ENCODE measurements at places on chromosomes 7 and 10. TPM values are rescaled to one million over a fixed set of nuclear protein-coding genes. Genes with fewer than 3 reads are reported as not detected.

DNA sequence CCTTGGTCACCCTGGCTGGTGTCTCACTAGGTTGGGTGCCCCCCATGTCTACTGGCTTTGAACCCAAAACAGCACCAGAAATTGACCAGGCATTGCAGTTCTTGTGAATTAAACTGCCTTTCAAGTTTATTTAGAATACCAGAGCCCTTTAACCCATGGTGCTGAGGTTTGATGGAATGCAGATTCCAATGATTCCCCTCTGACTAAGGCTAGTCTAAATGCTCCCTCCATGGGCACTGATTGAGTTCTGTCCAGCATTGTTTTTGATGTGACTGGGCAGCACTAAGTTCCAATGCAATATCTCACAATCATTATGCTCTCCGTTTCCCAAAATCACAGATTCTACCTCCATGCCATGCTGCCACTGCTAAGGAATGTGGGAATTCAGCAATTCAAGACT lies 1047.4 kb upstream of the LRRN3 start:
- no peak for DNase-seq

DNA sequence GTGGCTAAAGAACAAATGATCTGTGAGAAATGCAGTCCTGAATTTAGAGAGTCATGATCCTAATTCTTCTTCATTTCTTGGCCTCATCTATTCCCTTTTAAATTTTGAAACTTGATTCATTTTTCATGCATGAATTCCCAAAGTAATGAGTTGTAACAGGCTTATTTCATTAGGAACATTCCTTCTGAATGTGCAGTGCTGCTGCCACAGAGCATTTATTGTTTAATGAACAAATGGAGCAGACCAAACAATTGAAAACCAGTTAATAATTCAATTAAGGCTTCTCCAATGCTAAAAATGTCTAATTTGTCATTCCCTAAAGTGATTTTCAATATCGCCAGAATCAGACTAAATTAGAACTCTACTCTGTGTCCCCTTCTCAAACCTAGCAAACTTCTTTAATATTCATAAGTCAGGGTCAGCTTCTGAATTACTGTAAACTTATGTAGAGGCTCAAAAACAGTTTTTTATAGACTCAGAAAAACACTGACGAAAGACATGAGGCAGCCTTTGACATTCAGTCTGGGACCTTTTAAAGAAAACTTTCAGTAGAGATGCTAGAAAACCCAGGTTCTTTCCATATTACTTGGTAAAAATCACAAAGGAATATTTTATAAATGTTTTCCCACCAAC lies 14.5 kb downstream of the LSMEM1 start:
- DNase-seq = no peak

CPN1 gene
- total RNA-seq = not detected

INA gene
- 0.26 TPM for total RNA-seq

DNA sequence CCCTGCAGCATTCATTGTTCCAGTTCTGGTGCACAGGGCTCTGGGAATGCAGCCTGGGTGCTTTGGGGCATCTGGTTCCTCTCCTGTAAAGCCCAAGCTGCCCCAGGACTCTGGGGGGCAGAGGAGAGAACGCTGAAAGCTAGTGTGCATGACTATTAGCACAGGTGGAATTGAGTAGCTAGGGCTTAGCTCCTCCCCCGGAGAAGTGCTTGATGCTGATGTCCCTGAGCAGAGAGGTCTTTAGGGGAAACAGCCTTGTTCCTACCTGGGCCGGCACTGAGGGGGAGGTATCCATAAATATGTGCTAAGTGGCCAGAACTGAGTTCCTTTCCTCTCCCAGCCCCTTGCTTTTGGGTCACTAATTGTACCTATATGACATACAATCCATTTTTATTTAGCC lies 3.9 kb downstream of the ADCY1 start:
- DNase-seq = no peak

DNA sequence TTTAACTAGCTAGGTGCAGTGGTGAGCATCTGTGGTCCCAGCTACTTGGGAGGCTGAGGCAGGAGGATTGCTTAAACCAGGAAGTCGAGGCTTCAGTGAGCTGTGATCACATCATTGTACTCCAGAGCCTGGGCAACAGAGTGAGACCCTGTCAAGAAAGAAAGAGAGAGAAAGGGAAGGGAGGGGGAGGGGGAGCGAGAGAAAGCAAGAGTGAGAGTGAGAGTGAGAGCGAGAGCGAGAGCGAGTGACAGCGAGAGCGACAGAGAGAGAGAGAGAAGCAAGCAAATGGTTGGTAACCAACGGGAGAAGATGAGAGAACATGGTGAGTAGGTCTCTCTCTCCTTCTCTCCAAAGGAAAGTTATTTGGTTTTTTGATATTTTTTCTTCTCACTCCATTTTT lies 69.8 kb upstream of the DGKI start:
- no peak for DNase-seq

GRCh38 chr10:3046981-3047547 lies 20.3 kb upstream of the PFKP start:
- DNase-seq = no peak

DNA sequence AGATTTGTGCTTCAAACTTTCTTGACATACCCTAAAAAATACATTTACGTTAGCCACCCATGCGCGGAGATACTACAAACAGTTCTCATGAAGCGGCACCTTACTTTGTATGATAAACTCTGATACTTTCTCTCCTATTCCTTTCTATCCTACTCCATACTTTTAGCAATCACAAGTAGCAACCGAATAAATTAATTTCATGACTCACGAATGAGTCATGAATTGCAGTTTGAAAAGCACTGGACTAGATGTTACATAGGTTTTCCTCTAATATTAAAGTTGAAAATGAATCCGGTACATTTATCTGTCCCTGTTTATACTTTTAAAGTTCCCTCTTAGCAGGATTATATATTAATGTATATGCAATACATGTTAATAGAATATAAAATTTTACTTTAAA lies 67.6 kb downstream of the CUBN start:
- no peak for DNase-seq

CALCR gene
- total RNA-seq = not detected

- DNase-seq = no peak
Measured at GRCh38 chr7:27113991-27114769, 11.7 kb upstream of the HOXA2 start.

- DNase-seq = no peak
Measured at GRCh38 chr7:155867280-155867679, 55.0 kb upstream of the SHH start.

- peak; percentile 96 for DNase-seq
Measured at GRCh38 chr10:22086730-22087401, 83.3 kb upstream of the DNAJC1 start.

ASAH2 gene
- 4.5 TPM for total RNA-seq

DNA sequence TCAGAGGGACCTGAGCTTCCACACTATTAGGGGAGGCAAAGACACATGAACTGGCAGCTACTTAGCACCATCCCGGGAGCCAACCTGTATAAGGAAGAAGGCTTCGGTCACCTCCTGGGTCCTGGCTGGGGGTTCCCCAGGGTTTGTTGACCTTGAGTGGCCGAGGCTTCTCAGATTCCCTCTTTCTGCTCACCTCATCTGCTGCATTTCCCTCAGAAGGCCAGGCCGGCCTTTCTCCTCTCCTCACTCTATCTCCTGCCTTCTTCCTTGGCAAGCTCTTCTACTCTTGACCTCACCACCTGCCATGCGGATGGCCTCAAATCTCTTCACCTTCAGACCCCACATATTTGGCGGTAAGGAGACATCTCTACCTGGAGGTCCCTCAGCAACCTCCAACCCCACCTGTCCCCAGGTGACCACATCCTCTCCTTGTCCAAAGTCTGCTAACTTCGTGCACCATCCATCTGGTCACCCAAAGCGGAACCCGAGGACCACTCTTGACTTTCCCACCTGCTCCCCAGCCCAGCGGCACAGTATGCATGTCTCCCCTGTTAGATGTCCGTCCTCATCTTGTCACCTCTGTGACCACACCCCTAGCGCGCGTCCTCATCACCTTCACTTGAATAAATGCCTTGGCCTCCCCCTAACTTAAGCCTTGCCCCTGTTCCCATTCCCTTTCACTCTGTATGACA lies 133.8 kb upstream of the UNC5B start:
- DNase-seq = no peak

Measured in left lung (tissue), 14 donors.